NCI-H1436 treated with DMSO at 0.1 percent for 48 hours (cell line): ENCODE measurements at places on chromosomes 12 and 14.

GRCh38 chr12:70268972-70269371 lies 25.7 kb downstream of the CNOT2 start:
- DNase-seq: no peak

DNA sequence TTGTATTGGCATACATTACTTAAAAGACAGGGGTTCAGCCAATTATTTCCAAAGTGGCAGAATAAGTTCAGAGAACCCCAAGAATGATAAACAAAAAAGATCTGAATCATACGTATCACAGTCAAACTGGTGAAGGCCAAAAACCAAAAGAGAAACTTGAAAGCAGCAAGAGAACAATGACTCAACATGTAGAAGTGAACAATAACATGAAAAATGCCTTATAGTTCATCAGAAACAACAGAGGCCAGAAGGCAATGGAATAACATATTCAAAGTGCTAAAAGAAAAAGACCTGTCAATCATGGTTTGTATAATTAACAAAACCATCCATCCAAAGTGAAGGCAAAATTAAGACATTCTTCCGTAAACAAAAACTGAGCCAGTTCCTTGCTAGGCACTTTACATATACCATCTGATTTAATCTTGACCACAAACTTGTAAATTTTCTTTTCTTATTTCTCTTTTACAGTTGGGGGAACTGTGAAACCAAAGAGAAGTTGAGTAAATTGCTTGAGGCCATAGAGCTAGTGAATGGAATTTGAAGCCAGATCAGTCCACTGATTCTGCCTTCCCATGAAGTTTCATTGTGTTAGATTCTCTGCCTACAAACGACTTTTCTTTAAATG lies 232.1 kb upstream of the SEL1L start:
- DNase-seq: no peak

- no peak for DNase-seq
These were observed 54.8 kb downstream of the PPFIBP1 start for GRCh38 chr12:27578689-27579372.

- no peak for DNase-seq
These were observed 14.1 kb downstream of the DRAM1 start for GRCh38 chr12:101891462-101891971.

DNA sequence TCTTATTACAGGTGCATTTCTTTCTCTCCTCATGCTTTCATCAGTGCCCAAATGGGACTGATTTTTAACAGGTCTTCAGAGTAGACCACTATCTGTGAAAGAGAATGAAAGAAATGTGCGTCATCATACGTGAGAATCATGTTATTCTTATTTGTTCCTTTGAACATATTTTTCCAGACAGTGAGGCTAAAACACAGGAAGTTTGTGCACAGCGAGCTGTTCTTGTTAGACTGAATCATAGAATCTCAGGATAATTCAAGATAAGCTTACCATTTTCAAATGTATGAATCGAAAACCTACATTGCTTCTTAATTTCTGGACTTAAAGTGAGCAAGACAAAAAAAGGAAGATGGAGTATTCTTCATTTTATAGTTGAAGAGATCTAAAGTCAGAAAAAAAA lies 383.1 kb downstream of the EGLN3 start:
- no peak for DNase-seq

DNA sequence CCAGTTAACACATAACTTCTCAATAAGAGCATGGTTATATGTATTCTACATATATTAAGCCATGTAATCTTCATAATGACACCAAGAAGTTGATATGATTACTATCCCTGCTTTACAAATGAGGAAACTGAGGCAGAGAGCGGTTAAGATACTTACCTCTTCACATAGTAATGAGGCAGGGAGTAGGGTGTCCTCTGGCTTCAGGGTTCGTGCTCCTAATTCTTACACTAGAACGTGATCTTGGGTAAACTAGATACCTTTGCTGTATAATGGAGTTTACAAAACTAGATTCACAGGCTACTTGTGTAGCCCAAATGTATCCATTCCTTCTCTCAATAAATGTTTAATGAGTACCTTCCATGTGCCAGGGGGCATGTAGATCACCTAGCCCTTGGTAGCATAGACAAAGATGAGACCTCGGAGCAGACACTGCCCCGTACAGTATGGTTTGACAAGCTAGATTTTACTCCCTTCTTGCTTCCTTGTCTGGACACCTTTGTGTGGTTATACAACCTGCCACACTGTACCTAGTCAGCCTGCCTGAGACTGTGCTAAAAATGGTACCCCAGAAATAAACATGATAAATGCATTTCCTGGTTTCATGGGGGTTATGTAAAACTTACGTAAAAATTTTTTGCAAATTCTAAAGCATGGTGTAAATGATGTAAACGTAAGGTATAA lies 991.8 kb downstream of the VRK1 start:
- DNase-seq: no peak

DNA sequence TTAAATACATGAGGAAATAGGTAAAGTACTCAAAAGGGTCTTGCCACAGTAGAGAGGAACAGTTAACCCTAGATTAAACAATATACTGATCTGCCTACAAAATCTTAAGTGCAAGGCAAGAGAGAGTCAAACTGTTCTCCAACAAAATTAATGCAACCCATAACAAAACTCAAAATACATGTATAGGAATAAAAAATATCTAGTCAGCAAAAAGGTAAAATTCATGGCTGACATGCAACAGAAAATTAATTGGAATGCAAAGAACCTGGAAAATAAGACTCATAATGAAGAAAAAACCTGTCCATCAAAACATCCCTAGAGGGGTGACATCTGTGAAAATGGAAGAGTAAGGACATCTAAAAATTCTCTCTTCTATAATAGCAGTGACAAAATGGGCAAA lies 173.6 kb downstream of the ADAMTS20 start:
- DNase-seq: no peak

- no peak for DNase-seq
These were observed 1908.1 kb upstream of the SEL1L start for GRCh38 chr14:83441801-83442200.

- no peak for DNase-seq
These were observed 38.0 kb downstream of the ABCD2 start for GRCh38 chr12:39581592-39581991.

- no peak for DNase-seq
These were observed 224.1 kb downstream of the BTG1 start for GRCh38 chr12:91921555-91921954.

GRCh38 chr12:92503971-92504593 lies 198.7 kb upstream of the PLEKHG7 start:
- no peak for DNase-seq

DNA sequence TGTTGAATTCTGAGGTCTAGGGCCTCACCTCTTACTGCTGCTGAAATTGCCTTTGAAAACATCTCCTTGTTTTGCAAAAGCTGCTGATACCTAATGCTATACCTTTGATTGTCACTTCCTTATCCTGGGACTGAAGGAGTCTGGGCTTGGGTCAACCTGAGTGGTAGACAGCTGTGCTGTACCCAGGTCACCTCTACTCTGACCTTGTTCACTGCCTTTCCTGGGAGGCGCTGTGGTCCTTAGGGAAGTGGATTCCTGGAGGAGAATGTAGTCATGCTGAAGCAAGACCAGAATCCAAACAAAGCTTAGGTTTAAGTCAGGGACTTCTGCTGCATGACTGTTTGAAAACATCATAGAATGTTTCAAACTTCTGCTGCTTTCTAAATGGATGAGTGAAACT lies 191.4 kb downstream of the SNAPC1 start:
- no peak for DNase-seq

GRCh38 chr14:52068615-52069306 lies at the start of gene NID2:
TSS of gene NID2 (minus strand) at chr14:52069059. CDS start at chr14:52068994, 65 bp downstream.
- DNase-seq: no peak

- no peak for DNase-seq
These were observed 2.4 kb upstream of the SLC41A2 start for GRCh38 chr12:104960464-104960863.

GRCh38 chr14:95499354-95499750 lies 17.1 kb downstream of the SYNE3 start:
- no peak for DNase-seq

DNA sequence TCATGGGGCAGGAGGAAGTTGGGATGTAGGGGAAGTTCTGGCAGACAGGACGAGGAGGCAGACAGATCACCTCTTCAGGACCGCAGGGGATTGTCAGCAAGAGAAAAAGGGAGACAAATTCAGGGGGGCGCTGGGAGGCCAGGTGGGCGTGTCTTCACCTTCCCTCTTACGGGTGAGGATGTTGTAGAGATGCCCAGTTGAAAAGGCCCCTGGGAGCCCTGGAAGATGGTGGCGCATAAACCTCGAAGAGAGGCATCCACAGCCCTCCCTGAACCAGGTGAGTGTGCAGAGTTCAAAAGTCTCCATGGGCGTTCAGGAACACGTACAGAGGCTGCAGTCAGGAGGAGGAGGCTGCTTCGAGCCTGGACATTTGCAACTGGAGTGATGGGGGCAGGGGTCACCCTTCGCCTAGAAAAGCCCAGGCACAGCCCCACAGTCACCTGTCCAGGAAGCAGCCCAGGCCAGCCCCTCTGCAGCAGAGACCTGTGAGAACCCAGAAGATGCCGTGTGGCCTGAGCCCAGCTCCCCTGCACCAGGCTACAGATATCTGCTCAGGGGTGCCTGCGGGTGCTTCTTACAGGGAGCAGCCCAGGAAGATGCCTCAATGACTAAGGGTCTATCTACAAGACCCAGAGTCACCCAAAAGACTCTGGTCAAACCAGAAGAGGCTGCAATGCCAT lies 74.4 kb downstream of the PRIMA1 start:
- DNase-seq: no peak

DNA sequence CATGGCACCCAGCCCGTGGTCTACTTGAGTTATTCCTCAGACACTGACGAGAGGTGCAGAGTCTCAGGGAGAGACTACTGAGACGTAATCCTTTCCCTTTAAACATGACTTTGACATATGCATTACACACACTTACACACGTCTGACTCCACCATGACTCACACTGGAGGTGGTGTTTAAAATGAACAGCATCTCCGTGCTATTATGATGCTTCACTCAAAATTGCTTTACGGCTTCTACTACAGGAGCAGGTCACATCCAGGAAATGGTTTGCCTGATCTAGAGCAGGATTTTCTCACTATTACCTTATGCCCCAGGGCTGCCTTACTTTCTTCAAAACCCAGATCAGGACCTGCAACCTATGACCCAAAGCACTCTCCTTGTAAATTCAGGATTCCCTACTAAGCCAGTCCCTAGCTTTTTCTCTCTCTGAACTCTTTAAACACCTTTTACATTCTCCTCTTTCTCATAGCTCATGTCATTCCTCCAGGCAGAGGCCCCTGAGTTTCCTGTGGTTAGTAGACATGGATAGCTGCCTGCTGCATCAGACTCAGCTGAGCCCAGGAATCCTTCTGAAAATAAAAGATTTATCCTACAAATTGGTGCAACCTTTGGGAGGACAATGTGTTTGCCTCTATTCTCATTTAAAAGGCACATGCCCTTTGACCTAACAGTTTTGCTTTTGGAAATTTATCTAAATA lies 31.2 kb downstream of the TMCC3 start:
- no peak for DNase-seq

DNA sequence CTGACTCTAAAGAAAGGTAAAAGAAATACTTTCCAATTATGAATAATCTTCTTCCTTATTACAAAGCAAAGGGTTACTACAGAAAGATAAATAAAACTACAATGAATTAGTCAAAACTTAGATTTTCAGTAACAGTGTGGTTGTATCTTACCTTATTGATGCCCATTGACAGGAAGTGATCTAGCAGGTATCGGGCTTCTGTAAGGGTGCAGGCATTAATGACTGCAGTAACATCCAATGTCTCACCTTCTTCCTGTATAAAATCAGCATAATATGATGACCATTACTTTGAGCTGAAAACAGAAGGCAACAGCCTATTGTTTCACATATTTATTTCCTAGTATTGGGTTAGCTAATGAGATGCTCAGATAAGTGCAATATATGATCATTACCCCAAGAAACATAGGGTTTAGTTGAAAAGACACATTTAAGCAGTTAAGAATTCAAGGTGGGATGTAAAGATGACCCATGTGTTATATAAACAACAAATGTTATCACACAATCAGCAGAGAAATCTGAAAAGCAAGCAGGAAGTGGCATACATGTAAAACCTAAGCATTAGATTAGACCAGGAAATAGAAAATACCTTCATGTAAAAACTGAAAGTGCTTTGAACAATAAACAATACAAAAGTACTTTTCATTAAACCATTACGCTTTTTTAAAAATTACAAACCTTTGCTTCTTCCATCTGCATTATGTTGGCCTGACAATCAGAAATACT lies 111.2 kb downstream of the KIF21A start:
- no peak for DNase-seq

DNA sequence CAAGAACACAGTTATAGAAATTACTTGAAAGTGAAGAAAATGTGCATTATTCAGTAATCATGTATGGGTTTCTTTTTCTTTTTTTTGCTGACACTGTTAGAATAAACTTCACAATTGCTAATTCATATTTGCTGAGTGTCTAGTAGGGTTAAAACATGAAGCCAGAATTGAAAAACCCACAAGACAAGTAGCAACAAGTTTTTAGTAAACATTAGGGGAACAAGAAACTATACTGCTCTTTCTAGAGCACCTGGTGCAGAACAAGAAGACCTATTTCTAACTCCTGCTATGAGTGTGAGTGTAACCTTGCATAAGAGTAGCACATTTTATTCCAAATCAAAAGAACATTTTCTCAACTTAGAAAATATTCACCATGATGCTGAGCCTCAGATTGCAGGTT lies 83.2 kb downstream of the ITPR2 start:
- DNase-seq: no peak
